ENCODE measurements at places on chromosomes 2 and 18.

GRCh38 chr2:108967757-108968156 lies 21.3 kb downstream of the EDAR start:
- DNase-seq, result no peak

DNA sequence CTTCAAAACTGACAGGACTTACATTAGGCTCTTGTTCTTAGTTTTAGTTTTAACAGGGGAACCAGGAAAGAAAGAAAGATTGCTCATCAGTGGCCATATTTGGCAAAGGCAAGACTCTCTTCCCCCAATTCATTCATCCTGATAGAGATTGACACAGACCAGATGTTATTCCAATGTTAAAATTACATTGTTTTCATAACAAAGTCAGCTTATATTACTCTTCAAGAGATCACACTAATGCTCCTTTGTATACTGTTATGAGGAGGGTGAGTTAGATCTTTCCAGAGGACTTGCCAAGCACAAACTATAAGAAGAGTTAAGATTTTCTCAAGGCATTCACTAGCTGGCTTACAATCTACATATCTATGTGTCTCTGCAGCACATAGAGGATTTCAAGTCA lies 252.1 kb downstream of the SLC8A1 start:
- no peak for DNase-seq

- DNase-seq, result no peak
Observed at GRCh38 chr2:161414042-161415033, 1.8 kb upstream of the TBR1 start.

GRCh38 chr18:73880387-73880786 lies 267.2 kb downstream of the FBXO15 start:
- no peak for DNase-seq

DNA sequence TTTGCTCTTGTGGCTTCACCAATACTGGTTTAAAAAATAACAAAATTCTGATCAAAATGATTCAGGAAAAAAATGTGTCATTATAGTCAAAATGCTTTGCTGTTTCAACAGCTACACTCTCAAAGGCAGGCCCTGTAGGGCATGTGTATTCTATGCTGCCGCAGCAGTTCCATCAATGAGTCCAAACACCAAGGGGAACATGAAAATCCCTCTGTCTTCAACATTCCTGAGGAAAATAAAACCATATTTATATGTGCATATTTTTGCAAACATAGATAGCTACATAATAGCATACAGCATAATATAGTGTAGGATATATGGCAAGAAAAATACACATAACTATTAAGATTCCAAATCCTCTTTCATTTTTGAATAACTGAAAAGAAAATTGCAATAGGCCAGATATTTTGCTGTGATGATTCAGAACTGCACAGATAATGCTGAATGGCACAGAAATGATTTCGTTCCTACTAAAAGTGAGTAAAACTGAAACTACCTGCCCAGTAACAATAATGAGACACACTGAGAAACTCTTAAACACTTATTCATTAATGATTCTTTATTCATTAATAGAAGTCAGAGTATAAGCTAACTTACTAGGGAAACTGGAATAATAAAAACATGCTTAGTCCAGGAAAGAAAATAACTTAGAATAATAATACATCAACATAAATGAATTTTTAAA lies 343.8 kb downstream of the SUCLG1 start:
- DNase-seq, result no peak

GRCh38 chr2:64457524-64457923 lies 3.6 kb downstream of the LGALSL start:
- no peak for DNase-seq

DNA sequence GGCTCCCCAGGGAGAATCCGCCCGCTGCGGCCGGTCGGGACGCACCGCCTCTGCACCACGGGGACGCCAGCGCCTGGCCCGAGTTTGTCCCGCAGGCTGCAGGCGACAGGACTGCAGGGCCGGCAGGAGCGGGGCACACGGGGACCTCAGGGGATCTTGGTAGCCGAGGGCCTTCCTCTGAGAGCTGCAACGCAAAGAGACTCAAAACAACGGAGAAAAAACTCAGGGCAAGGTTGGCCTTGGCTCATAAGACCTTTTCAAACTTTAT lies 79.7 kb downstream of the ARHGEF4 start:
- DNase-seq, result no peak

DNA sequence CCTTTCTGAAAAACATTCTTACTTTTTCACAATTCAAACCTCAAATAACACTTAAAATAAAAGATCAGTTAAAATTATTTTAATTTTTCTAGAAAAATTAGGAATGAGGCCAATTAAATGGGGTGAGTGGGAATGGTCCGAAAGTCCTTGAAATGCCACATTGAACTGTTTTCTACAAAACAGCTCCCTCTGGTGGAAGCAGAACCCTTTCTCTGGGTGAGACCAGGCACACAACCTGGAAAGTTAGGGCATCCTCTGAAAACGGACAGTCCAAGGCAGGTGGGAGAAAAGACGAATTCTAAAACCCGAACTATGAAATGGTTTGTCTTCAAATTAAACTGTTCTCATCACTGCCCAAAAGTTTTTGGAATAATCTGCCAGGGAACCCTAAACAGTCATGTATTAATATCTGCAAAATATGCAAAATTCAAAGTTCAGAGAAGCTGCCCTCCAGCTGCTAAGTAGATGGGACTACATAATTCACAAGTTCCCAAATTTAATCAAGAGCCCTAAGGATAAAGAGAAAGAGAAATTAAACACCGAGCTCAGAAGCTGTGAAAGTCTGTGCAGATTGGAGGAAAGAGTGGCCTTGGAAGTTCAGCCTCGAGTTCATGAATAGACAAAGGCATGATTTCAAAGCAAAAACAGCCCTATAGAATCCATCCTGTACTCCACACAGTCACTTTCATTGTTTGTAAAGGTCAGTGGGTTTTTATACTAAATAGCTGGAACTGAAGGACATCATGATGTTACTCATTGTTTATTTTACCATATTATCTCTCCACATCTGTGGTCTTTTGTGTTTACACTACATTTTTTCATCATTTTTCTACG lies 108.3 kb downstream of the PIEZO2 start:
- DNase-seq, result no peak

- DNase-seq, result no peak
Observed at GRCh38 chr18:38709122-38709521, 1143.5 kb upstream of the CELF4 start.

DNA sequence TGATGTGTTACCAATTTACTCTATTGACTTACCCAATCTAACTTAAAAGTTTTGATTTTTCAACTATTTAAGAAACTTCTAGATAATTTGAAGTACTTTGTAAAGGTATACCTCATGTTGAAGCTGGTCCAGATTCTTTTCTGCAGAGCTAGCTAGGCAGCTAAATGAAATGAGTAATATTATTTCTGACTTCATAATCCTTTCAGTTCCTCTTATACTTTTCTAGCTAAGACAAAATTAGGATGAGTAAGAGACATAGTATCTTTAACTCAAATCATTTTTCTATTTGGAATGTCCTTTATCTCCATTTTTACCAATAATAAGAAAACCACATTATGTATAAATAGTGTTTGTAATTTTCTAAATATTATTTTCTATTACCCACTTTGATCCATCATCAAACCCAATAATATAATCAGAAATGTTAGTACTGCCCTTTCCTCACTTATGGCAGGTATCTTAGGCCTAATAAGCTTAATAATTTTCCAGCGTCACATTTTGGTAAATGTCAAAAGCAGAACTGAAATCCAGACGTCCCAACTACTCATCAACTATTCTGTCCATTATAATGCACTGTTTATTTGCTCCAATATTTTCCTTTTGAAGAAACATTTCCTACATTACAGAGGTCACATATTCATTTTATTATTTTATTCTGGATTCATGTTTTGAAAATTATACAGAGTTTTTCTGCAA lies 456.6 kb downstream of the THSD7B start:
- no peak for DNase-seq

GRCh38 chr2:172342078-172342477 lies 85.3 kb upstream of the ITGA6 start:
- DNase-seq, result no peak

DNA sequence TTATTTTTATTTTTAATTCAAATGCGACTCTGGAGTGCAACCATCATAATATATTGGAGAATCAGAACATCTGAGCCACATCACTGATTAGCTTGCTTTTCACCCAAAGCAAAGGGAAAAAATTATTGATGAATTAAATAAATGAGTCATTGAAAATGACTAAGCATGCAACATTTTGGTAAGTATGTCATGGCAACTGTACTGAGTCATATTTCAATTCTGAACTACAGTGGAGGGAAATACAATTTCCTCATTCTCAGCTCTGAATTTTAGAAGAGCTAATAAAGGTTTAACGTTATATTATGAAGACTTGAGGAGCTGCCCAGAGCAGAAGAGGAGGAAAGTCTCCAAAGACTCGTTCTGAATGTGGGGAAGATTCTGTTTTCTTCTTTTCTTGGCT lies 89.6 kb upstream of the CCDC68 start:
- no peak for DNase-seq

DNA sequence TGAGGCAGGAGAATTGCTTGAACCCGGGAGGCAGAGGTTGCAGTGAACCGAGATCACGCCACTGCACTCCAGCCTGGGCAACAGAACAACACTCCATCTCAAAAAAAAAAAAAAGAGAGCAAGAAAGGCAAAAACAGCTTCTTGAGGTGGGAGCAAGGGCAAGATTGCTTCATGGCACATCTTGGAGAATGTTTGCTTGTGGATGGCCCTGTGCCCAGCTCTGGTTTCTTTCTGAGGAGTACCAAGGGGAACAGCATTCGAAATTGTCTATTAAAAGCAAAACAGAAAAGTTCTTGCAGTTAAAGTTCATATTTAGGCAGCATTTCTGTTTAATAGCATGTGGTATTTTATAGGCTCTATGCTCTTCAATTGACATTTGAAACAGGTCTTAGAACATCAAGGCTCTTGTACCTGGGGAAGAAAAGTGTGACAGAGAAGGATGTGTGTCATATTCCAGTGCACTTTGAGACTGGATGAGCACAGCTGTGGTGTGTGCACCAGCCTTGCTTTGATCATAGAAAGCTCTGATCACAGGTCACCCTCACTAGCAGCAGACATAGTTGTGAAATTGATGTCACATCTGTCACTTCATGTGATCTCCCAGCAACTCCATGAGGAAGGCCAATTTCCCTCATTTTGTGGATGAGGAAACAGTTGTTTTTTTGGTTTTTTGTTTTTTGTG lies 154.3 kb downstream of the UXS1 start:
- no peak for DNase-seq

- no peak for DNase-seq
Observed at GRCh38 chr2:173869244-173870229, 95.6 kb downstream of the SP3 start.

GRCh38 chr2:99595373-99595772 lies 105.6 kb upstream of the REV1 start:
- no peak for DNase-seq

DNA sequence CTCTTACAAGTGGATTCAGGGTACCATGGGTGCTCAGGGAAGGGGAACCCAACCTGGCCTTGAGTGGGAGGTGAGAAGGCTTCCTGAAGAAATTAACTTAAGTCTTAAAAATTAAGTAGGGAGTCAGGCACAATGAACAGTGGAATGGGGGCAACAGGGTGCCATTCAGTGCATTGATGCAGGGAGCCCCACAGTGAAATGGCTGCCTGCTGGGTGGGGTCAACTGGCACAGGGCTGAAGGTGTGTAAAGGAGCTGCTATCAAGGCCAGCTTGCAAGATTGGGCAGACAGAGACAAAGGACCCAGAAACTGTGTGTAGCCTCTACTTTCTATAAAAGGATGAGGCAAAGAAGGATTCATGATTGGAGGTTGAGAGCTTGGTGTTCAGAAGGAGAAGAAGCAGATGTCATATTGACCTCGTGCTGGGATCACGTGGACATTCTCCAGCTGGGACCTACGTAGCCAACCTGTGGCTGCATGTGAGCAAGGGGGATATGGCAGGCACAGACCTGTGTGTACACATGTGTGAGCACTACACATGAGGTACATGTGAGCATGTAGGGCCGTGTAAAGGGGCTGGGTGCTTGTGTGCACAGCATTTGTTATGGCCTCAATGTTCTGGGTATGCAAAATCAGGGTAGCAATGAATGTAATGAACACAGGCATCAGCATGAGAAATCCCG lies 209.5 kb upstream of the HAAO start:
- DNase-seq, result no peak

GRCh38 chr18:14979875-14980274 lies 231.9 kb downstream of the ANKRD30B start:
- DNase-seq, result no peak

GRCh38 chr2:160295519-160296207 lies 95.6 kb upstream of the ITGB6 start:
- no peak for DNase-seq

DNA sequence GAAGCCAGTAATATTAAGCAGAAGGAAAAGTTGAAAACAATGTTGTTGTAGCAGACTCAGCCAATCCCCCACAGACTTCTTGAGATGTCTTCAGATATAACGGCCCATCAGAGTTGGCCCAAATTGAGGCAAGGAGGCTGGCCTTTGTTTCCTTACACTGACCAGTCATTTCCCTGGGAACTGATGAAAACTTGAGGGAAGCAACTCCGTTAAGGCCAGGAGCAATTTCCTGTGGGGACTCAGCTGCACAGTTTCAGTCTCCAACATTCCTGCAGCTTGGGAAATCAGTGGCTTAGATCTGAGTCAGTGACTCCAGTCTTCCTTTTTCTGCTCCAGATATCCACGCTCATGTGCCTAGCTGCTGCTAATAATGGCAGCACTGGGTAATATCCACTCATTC lies 75.7 kb downstream of the FTCDNL1 start:
- no peak for DNase-seq

- no peak for DNase-seq
Observed at GRCh38 chr2:160343404-160343803, 143.3 kb upstream of the ITGB6 start.

GRCh38 chr2:227325839-227326195 lies 766 bp downstream of the MFF start:
- no peak for DNase-seq

DNA sequence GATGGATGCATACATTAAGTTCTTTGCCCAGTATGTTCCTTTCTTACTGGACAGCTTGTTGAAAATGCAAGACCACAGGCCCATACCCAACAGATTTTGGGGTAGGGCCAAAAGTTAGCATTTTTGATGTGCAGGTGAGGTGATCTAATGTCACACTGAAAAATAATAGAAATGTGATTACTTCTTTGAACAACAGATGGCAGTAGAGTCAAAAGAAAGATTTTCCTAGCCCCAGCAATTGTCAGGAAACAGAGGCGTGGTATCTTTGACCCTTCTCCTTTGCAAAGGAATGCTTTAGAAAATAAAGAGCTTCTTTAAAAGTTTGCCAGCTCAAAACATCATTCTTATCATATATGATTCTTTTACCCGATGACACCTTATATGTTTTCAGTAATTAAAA lies 343.6 kb upstream of the SYT4 start:
- DNase-seq, result no peak

All from stimulated activated CD4-positive, alpha-beta T cell treated with anti-CD3 and anti-CD28 coated beads, Interleukin-12 subunit alpha, Interleukin-12 subunit beta, amount 100 ng/mL, for 24 hours (primary cell).